ENCODE measurements at places on chromosomes 3 and 15.

DNA sequence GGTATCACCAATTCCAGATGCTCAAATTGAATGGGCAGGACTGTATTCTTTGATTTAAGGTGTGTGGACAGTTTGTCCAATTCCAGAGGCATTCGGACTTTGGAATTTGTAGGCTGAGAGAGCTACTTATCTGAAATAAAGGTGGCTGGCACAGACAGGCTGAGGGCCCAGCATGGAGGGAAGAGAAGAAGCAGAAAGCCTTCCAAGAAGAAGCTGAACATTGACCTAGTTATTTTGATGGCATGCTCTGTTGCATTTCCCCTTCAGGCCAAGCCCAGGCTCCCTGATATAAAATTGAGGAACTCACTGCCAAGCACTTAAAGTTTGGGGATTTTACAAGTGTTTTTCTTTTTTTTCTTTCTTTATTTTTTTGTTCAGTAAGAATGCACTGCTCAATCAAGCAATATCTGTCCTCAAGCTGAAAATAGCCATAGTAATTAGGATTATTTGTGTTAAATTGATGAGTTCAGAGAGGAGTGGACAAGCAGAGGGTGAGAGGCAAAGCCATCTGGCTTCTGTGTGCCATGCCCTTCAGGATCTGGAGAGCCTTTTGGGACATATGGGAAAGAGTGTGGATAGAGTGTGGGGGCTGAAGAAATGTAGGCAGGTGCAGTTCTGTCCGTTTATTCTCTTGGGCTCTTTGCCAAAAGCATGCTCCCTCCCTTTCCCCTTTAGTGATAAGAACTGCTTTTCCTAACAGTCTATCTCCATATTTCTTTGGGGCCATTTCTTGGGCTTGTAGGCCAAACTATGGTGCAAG lies 148.9 kb downstream of the OXSM start:
- no peak for DNase-seq

DNA sequence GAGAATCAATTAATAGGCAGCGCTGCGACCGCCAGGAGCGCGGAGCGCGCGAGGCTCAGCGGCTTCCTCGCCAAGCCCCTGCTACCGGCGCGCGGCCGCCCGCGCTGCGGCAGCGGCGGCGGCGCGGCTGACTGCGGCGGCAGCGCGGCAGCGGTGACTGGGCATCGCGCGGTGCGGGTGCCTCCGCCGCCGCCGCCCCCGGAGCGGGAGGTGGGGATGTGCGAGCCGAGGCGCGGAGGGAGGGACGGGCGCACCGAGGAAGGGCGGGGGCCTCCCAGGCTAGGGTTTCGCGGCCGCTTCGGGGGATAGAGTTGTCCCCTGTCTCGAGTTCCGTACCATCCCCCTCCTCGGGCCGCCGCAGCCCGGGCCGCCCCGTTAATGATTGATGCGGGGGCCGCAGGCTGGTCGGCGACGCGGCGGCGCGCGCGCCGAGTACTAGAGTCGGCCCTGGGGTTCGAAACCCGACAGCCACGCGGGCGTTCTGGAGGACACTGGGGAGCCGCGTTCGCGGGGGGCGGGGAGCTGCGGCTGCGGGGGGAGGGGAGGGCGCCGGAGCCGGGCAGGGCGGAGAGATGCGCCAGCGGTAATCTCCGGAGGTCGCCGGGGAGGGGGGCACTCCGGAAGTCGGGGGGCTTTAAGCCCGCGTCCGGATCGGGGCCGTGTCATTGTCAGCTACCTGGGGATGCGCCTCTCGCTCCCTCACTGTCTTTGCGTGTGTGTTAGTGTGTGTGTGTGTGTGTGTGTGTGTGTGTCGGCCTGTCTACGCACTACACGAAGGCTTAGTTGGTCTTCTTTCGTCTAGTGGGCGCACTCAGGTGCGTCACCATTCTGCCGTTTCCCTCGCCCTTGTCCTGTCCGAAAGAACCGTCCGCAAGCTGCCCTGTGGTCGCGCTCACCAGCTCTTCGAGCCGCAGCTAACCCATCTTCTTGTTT lies at the start of gene PAQR9:
Gene PAQR9, minus strand, starts transcription at position 159 of the 933 bp plus-strand sequence. CDS start 338 bp downstream, outside the sequence.
- DNase-seq = no peak

- no peak for DNase-seq
These were observed 3.1 kb upstream of the SPATA12 start for GRCh38 chr3:57057351-57057750.

GRCh38 chr15:81491414-81492096 lies 117.5 kb upstream of the TMC3 start:
- DNase-seq = no peak

GRCh38 chr3:194100856-194101390 lies 35.0 kb upstream of the HES1 start:
- no peak for DNase-seq

- no peak for DNase-seq
These were observed 87.0 kb upstream of the KCNAB1 start for GRCh38 chr3:156033428-156033827.

GRCh38 chr3:62870321-62870720 lies 4.9 kb downstream of the CADPS start:
- no peak for DNase-seq
